ENCODE measurements at places on chromosomes 12 and 14. TPM values are rescaled to one million over a fixed set of nuclear protein-coding genes. Genes with fewer than 3 reads are reported as not detected.

ANKRD33 gene
- total RNA-seq, result not detected

SIRT4 gene
- 0.59 TPM for total RNA-seq

PIWIL1 gene
- total RNA-seq, result not detected

TSHR gene
- not detected for total RNA-seq

TPPP2 gene
- total RNA-seq, result not detected

YBX3 gene
- 355 TPM for total RNA-seq

TMEM52B gene
- not detected for total RNA-seq

MDGA2 gene
- not detected for total RNA-seq

KRT75 gene
- not detected for total RNA-seq

CLEC9A gene
- total RNA-seq, result not detected

ADIPOR2 gene
- total RNA-seq, result 24.8 TPM

SYNDIG1L gene
- not detected for total RNA-seq

SERPINA3 gene
- not detected for total RNA-seq
